Jurkat, Clone E6-1 (cell line): ENCODE measurements at places on chromosomes 3 and 15.

DNA sequence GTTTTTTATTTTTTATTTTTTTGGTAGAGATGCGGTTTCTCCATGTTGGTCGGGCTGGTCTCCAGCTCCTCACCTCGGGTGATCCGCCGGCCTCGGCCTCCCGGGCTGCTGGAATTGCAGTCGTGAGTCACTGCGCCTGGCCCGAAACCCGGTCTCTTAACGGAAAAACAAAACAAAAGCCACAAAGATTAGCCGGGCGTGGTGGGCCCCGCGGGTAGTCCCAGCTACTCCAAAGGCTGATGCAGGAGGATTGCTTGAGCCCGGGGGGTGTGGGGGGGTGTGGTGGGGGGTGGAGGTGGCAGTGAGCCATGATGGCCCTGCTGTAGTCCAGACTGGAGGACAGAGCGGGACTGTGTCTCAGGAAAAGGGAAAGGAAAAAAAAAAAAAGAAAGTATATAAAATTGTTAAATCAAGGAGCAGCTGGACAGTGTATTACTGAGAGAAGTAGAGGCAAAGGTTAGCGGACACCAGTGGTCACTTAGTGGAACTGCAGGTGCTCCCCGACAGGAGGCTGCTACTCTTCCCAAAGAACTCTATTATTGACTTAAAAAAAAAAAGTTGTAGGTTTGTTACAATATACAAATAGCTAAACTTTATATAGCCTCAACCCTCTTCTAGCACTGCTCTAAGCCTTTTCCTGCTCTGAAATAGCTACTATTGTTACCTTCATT, 30.3 kb upstream of the TUBGCP5 start:
- no peak for DNase-seq

- no peak for DNase-seq
Observed at GRCh38 chr3:20772869-20773268, 586.9 kb upstream of the SGO1 start.

GRCh38 chr15:78789615-78790014, 21.6 kb downstream of the ADAMTS7 start:
- DNase-seq = no peak

GRCh38 chr3:118799303-118799702, 235.3 kb downstream of the IGSF11 start:
- DNase-seq = no peak

GRCh38 chr3:8607234-8608040, 37.2 kb downstream of the SSUH2 start:
- no peak for DNase-seq

DNA sequence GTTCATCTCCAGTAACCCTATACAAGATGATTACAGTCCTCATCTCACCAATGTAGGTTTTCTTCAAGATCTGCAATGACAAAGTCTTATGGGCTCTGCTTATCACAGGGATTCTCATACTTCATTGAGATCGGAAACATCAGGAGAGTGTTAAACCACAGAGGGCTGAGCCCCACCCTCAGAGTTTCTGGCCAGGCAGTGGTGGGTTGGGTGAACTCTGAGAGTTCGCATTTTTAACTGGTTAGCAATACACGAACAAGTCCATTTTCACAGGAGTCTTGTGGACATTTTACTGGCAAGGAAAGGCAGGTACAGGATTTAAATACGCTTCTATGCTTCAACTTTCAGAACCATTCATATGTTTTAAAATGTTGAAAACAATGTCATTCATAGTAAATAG, 366.7 kb upstream of the ROBO2 start:
- no peak for DNase-seq

- no peak for DNase-seq
Observed at GRCh38 chr3:12630292-12630691, 33.6 kb downstream of the RAF1 start.

DNA sequence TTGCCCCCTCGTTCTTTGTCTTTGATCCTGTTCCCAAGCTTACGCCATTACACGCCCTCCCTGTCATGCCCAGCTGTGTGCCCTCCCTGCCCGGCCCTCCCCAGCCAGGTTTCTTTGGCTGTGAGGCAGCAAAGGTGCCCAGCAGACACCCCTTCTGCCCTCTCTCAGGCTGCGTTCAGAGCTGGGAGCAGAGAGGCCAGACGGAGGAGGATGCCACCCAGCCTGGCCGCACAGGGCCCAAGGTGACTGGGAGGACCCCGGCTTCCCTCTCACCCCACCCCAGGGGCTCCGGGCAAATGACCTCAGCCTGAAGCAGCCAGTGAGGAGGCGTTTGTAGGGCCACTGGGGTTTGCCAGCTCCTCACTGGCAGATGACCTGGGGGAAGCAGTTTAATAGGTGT, 30.8 kb upstream of the LACTB start:
- DNase-seq = no peak

DNA sequence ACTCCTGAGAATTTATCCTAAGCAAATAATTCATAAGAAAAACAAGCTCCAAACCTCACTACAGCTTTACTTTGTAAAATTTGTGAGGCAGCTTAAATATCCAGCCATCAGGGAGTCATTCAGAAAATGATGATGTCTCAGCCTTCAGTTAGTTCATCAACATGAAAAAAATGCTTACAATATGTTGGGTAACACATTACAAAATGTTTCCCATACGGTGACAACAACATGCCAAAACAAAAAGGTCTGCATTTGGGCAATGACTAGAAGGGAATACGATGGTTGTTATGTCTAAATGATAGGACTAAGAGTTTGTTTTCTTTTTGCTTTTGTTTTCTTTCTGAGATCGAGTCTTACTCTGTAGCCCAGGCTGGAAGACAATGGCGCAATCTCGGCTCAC, 47.0 kb upstream of the CFAP161 start:
- no peak for DNase-seq

DNA sequence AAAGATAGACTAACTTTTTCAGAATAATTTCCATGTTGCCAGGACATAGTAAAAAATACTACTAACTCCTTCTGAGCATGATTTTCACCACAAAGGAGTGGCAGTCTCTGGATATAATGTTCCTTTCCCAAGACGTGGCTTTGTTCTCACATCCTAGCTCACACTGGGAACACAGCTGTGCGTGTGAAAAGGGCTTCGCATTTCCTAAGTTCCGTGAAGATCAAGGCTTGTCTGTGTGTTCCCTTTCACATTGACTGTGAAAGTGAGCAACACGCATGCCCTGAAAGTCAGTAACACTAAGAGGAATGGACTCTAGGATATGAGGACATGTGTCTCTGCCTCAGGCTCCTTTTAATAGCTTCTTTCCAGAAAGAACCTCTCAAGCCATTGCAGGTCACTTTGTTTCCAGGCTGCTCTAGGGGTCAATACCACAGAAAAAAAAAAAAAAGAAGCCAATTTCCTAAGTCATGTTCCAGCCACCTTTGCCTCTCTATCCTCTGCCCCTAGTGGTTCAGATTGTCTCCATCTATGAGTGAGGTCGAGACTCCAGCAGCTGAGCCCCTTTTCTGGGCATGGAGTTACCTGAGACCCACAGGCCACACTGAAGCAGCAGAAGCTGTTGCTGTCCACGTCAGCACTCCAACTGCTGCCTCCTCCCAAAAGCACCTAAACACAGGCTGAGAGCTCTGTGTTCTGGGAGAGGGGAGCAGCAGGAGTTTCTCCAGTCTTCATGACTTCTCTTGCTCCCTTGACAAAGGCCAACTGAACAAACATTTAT, 355.9 kb downstream of the RSL24D1 start:
- no peak for DNase-seq

- no peak for DNase-seq
Observed at GRCh38 chr15:51448622-51449399, 107.4 kb downstream of the GLDN start.
